ENCODE measurements at places on chromosomes 3 and 15.

DNA sequence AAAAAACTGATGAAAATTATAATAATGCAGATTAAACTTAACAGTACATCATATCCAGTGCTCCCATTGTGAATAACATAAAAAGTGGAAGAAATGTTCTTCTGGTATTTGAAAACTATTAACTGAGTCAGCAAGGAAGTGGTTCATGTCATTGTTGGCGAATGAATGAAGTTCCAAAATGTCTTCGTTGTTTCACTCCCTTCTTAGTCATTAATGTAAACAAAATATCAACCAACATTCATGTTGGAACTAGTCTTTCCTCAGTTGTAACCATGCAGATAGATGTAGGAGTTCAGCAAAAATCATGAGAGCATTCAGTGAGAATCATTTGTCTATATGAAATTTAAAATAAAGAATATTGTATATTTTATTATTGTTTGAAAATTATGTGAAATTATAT is 44.1 kb upstream of the ICE2 start:
- DNase-seq: no peak

GRCh38 chr3:165827233-165827632 is 10.0 kb downstream of the BCHE start:
- DNase-seq: no peak

DNA sequence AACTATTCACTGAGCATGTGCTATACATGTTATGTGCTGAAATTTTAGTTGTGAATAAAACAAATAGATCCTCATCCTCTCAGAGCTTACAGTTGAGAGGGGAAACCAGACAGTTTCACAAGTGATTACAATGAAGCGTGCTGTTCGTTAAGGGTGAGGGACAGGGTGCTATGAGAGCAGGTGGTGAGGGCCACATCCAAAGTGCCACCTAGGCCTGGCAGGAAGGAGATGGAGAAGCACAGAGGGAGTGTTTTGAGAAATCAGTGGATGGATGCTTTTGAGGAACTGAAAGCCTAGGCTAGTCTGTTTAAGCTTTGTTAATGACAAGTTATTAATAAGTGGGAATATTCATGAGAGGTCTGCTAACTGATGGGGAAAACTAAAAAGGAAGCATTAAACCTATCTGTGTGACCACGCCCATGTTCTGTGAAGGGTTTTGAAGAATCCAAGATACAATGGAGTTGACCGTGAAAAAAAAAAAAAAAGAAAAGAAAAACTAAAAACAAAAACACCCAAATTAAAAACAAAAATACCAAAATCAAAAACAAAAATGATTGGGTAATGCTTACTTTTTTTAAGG is 7.3 kb downstream of the MCTP2 start:
- DNase-seq: no peak

DNA sequence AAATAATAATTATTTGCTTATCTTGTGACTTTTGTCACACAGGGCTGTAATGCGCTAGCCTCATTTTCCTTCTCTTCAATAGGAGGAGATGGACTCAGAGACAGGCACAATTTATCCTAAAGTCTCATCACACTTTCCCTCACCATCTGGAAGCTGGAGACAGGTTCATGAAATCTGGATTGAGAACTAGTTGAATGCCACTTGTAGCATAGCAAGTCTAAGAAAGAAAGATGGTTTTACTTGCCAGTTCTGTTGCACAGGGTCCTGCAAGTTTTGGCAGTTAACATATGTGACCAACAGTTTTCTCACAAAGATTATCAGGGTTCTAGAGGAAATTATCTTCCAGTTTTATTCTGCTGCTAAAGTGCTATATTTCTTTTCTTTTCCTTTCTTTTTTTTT is 9.0 kb upstream of the ZSCAN2 start:
- no peak for DNase-seq

DNA sequence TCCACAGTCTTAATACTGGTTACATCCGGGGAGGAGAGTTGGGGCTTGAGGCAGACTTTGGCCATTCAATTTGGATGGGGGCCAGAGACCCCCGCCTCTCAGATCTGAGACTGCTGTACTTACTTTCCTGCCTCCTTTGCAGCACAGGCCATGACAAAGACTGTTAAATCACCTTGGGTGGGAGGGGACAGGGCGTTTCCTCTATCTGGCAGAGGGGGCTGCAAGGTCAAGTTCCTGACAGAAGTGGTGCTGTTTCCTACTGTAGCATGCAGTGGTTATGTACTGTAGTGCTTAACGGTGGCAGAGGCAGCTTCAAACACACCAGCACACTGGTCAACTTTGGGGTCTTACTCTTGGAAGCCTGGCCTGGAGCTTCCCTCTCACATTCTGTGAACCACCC is 261.2 kb upstream of the LRRFIP2 start:
- no peak for DNase-seq

DNA sequence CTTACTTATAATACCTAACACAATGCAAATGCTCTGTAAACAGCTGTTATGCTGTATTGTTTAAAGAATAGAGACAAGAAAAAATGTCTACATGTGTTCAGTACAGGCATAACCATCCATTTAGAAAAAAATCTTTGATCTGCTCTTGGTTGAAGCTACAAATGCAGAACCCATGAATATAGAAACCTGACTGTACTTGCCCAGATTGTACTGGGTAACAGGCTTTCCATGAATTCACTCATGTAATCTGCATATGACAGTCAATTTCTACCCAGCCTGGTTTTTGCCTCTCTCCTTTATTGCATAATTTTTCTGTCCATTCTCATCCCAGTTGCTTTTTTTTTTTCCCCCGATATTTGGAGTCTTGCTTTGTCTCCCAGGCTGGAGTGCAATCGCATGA is 62.6 kb upstream of the ETV5 start:
- DNase-seq: no peak

GRCh38 chr3:133488785-133489367 is 84.6 kb upstream of the CDV3 start:
- no peak for DNase-seq
